Right renal pelvis (tissue), 4 donors: ENCODE measurements at places on chromosomes 7 and 10.

DNA sequence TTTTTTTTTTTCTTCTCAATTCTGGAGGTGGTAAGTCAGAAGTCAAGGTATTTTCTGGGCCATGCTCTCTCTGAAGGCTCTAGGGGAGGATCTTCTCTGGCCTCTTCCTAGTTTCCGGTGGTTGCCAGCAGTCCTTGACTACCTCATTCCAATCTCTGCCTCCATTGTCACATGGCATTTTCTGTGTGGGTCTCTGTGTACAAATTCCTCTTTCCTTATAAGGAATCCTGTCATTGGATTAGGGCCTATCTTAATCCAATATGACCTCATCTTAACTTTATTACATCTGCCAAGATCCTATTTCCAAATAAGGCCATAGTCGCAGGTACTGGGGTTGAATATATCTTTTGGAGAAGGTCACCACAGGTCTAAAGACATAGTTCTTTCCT lies 129.3 kb upstream of the PRR15 start:
- DNase-seq: no peak

DNA sequence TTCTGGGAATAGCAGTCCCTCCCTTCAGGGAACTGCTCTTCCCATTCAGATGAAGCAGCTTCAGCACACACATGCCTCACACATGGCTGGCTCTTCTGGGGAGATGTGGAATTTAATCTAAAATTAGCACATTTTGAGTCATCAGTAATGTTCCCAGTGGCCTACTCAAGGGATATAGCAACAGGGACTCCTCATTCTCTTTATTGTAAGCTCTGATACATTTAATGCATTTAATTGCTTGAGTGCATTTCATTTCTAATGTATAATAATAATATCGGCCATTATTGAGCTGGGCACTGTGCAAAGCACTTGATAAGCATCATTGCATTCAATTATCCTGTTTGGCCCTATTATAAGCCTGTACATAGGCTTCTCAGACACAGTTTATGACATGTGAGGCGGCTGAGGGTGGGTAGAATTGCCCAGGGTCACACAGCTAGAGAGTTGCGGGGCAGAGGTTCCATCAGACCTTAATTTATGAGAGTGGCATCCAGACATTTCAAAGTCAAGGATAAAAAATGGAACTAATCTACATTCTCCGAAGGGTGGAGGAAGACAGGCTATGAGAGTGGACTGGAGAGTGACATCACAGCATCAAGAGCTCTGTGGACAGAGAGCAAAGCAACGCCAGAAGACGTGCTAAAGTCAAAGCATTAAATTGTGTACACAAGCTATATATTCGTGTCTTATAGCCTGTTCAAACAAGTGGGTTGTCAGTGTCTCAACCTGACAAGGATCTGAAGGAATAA lies 76.8 kb downstream of the LANCL2 start:
- DNase-seq: no peak

DNA sequence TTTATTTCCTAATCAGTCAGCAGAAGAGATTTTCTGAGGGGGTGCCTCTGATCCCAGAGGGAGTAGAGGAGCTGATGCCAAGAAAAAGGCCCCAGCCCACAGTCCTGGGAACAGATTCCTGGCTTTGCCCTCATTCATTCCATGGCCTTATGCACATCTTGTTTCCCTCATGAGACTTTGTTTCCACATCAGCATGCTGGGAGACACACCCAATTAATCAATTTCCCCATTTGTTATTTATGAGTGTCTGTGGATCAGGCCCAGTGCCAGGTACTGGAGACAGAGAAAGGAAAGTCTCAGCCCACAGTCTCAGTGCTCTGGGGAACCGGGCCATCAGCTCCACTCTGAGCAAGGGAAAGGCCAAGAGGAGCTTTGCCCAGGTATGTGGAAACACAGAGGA lies 496.2 kb upstream of the ZMIZ1 start:
- no peak for DNase-seq

GRCh38 chr7:51303142-51303525 lies 13.5 kb downstream of the COBL start:
- DNase-seq: no peak

DNA sequence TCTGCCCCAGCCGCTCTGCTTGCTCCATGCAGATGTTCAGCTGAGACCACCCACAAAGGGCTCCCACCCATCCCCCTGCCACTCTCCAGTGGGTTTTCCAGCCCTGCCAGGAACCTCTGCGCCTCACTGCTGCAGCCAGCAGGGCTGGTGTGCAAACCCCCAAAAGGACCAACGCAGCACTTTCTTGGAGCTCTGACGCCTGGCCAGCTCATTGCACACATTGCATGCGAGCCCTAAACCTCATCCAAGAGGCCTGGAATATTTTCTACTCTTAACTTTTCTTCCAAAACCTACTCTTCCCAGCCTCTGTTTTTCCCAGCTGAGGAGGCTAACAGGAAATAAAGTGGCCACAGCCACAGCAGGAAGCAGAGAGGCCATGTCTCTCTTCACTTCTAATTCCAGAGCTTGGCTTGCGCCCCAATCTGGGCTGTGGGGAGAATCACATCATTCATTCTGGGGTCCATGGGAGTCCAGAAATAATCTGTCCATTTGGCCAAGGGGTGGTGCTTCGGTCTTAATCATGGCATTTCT lies 4.6 kb upstream of the FAM170B start:
- no peak for DNase-seq

- no peak for DNase-seq
Observed at GRCh38 chr10:32167450-32167849, 111.2 kb upstream of the KIF5B start.

- no peak for DNase-seq
Observed at GRCh38 chr7:45455662-45456061, 118.5 kb upstream of the ADCY1 start.

DNA sequence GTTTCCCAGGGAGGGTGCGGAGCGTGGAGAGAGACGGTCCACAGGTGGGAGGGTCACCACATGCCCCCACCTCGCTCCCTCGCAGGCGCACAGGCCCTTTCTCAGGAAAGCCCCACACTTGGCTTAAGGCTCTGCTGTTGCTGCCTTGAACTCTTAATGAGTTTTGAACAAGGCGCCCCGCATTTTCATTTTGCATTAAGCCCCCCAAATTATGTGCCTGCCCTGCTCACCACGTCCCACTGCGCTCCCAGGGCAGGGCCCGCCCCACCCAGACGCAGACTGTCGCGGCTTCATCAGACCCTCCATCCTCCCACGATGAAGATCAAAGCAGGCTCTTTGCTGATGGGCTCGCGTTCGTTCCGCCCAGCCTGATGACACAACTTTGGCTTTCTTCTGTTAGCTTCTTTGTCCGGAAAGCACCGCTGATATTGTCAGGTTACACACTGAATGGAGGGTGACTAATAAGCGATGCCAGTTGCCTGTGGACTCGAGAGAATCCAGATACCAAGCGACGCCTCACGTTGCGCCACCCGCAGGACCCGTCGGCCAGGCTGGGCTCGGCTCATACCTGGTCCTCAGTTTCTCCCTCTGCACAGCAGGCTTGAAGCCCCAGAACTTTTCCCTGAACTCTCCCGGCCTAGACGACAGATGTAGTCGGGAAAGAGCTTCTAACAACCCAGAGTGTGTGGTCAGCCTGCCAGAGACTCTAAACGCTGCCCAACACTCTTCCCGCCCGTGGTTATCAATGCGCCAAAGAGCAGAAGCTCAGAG lies 9.5 kb downstream of the CALML3 start:
- DNase-seq: no peak

DNA sequence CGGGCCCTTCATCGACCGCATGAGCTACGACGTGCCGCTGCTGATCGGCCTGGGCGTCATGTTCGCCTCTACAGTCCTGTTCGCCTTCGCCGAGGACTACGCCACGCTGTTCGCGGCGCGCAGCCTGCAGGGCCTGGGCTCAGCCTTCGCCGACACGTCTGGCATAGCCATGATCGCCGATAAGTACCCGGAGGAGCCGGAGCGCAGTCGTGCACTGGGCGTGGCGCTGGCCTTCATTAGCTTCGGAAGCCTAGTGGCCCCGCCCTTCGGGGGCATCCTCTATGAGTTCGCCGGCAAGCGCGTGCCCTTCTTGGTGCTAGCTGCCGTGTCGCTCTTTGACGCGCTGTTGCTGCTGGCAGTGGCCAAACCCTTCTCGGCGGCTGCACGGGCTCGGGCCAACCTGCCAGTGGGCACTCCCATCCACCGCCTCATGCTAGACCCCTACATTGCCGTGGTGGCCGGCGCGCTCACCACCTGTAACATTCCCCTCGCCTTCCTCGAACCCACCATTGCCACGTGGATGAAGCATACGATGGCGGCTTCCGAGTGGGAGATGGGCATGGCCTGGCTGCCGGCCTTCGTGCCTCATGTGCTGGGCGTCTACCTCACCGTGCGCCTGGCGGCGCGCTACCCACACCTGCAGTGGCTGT lies 1.2 kb downstream of the SLC18A3 start:
- no peak for DNase-seq

- DNase-seq: no peak
Observed at GRCh38 chr10:96619796-96620773, 33.3 kb upstream of the TM9SF3 start.

- no peak for DNase-seq
Observed at GRCh38 chr10:75852851-75853484, 421.5 kb downstream of the LRMDA start.

DNA sequence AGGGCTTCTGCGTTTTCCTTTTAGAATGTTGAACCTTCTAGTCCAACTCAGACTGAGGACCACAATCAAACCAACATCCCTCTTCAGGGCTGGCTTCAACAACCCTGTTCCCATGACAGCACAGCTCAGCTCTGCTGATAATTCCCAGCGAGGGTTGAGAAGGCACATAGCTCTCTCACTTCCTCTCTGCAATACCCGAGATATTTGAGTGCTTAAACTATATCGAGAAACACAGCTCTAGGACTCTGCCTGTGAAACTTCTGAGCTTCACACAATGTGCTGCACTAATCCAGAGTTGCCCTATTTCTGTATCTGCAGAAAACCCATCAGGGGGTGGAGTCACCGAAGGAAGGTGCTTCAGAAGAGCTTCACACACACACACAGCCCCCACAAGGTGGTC lies 1.6 kb upstream of the ADARB2 start:
- DNase-seq: no peak

- DNase-seq: no peak
Observed at GRCh38 chr7:43658718-43659548, 70.4 kb downstream of the COA1 start.

DNA sequence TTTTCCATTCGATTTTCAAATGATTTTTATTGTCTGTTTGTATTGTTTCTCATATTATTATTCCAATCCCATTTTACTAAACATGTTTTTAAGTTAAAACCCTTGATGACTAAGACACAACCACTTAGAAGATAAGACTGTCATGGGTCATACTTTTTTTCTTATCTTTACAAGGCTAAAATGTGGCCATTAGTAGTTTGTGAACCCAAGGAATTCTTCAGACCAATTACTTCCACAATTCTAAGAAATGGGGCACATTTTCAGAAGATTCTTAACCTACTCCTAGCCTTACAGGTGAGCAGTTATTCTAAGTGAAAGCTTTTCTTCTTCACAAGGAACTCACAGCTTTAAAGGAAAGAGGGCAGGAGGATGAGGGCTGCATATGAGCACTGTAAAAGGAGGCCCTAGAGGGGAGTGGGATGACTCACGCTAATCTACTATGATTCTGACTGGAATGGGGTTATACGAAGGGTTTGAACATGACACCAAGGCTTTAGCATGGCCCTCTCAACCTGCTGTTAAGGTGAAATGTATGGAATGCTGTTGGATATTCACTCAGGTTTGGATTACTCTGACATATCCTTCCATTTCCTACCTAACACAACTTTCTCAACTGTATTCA lies 81.0 kb downstream of the SORCS1 start:
- DNase-seq: no peak

DNA sequence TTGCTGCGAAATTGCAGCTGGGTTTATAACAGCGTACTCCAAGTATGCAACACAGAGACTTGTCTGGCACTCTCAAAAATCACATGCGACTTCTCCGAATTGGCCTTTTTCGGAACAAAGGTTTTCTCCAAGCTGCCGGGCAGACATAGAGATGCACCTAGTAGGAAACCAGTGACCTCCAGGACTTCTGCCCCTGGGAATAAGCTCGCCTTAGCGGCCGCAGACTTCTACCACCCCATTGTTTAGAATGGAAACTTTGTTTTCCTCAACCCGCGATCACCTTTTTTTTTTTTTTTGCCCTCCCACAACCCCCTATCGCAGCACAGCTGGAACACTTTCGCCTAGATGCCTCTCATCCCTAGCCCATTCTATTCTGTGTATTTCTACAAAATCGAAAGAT lies 4.9 kb upstream of the HOXA10 start:
- DNase-seq: no peak

GRCh38 chr7:103396471-103396870 lies 49.0 kb downstream of the PSMC2 start:
- DNase-seq: no peak

- peak; percentile 45 for DNase-seq
Observed at GRCh38 chr7:16564909-16565426, 38.3 kb downstream of the LRRC72 start.

GRCh38 chr7:82674268-82674667 lies 230.7 kb upstream of the CACNA2D1 start:
- no peak for DNase-seq

- no peak for DNase-seq
Observed at GRCh38 chr7:22885797-22886261, 63.2 kb upstream of the TOMM7 start.

DNA sequence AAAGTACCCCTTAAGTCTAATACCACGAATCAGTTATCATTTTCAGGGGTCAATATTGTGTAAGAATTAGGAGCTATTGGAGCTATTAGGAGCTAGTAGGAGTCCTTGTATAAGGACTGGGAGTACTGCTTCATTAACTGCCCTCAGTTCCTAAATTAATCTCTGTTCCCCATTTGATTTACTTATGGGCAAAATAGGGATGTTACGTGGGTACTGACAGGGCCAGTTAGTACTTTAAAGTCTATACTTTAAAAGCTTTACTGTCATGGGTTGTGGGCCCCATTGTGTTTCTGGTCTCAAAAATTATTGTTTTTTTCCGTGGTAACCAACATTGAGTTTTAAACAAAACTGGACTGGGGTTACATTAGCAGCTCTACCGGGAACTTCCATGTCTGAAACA lies 60.3 kb downstream of the PRKAR2B start:
- no peak for DNase-seq

DNA sequence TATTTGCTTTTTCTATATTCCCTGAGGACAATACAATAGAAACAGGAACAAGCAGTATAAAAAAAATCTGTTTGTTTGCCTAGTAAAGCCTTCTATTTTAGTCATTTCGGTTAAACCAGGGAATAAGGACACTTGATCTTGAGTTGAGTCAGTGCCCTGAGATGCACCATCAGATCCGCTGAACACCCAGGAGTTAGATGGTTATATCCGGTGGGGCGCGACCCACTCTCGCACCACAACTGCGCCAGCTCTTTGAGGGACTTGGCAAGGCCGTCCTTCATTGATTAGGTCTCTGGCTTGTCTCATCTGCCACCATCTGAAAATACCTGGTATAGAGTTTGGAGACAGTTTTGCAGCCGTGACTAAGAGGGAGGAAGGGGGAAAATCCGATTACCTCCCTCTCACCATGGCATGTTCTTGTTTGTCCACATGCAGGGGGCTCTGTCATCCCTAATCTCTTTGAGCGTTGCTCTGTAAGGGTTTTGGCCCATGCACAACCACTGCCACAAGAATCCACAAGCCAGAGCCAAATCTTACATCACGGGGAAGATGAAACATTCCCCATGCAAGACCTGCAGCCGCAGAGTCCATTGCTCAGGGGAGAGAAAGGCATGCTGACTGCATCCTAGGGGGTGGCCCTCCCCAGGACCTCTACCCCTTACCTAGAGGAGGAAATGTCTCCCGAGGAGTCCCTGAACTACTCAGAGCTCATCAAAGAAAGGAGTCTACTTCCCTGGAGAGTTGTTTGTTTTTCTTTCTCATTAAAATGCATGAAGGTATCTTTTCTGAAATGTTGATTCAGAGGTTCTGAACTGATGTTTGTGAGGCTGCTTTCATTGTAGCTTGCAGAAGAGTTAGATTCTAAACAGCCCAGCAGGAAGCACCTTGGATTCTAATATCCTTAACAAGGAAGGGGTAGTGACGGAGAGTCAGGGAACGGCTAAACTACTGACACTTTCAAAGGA lies 101.6 kb upstream of the FAM171A1 start:
- no peak for DNase-seq
